ENCODE measurements at places on chromosomes 5 and 9.

DNA sequence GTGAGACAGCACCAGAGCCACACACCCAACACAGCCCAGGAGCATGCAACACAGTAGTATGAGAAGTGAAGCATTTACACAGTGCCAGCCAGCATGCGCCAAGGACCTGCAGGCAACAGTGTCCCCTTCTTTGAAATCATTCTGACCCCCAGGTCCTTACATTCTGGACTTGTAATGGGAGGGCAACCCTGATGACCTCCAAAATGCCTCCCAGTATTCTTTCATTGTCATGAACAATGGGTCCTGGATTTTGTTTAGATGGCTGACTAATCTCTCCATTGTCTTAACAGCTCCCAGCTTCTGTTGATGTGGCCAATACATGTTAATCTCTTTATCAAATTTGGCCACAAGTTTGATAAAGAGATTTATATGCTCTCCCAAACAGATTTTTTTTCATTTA, 417.1 kb downstream of the DMRTA1 start:
- DNase-seq: no peak

DNA sequence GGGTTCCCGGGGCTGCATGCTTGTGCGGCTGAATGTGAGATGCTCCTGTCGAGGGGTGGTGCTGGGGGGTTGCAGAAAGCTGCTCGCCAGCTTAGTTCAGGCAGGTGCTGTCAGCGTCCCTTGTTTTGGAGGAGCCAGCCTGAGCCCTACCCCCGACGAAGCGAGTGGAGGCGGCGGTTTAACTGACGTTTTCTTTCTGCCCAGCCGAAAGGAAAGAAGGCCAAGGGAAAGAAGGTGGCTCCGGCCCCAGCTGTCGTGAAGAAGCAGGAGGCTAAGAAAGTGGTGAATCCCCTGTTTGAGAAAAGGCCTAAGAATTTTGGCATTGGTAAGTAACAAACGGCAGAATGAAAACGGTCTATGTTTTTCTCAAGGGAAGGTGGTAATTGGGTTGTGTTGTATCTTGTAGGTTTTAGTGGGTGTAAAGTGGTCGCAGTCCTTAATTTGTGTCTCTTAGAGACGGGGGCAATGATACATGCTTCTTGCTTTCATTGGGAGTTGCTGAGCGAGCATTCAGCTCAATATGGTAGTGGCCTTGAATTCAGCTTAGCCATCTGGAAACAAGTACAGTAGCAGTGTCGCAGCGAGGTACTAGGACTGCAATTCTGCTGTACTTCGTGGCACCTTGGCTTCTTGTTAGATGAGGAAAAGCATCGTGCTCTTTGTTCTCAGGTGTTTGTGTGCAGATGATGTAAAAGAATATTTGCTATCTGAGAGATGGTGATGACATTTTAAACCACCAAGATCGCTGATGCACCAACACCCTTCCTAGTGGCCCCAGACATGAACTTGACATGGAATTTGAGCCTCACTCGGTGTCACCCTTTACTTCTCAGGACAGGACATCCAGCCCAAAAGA, 928 bp downstream of the RPL7A start:
- no peak for DNase-seq

GRCh38 chr5:69468631-69469030, 24.0 kb upstream of the OCLN start:
- DNase-seq: no peak

- DNase-seq: no peak
These were observed 55.7 kb upstream of the FAM120AOS start for GRCh38 chr9:93509084-93509483.

DNA sequence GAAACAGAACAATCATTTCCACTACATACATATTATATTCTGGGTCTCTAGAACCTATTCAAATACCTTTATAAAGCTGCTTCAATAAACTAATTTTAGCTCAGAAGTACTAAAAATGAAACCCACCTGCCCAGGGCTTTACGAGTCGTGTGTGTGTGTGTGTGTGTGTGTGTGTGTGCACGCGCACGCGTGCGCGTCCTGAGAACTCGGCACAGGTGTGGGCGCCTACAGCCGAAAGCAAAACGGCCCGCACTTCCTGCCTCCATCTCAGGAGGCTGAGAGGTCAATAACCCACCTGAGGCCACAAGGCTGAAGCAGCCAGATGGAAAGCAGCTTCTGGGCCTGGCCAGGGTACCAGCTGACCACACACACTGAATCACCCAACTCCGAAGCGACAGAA, 3.0 kb downstream of the CLPTM1L start:
- DNase-seq: no peak

GRCh38 chr9:112046181-112046580, 128.9 kb downstream of the SUSD1 start:
- no peak for DNase-seq

DNA sequence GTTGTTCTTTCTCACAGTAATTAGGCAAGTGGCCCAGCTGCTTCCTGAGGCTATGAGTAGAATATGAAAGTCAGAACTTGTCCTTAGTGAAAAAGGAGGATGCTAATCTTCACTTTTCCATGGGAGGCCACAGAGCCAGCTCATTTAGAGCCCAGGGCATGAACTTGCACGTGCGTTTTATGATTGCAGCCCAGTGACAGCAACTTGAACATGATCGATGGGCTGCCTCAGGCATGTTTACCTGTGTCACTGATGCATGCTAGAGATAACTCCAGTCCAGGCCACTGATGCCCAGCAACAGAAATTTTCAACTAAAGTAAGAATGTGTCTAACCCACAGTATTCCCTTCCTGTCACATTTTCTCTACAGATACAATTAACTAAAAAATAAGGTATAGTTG, 179.3 kb downstream of the CTNND2 start:
- DNase-seq: no peak

GRCh38 chr9:1058826-1059487, 8.8 kb downstream of the DMRT2 start:
- DNase-seq: no peak

- no peak for DNase-seq
These were observed 6.2 kb downstream of the ADAMTSL2 start for GRCh38 chr9:133540698-133541025.

Data from hematopoietic multipotent progenitor cell treated with erythropoietin and hydrocortisone succinate and interleukin-3 and kit ligand, for 15 days (in vitro differentiated cells).